ENCODE measurements at places on chromosomes 16 and 17.

DNA sequence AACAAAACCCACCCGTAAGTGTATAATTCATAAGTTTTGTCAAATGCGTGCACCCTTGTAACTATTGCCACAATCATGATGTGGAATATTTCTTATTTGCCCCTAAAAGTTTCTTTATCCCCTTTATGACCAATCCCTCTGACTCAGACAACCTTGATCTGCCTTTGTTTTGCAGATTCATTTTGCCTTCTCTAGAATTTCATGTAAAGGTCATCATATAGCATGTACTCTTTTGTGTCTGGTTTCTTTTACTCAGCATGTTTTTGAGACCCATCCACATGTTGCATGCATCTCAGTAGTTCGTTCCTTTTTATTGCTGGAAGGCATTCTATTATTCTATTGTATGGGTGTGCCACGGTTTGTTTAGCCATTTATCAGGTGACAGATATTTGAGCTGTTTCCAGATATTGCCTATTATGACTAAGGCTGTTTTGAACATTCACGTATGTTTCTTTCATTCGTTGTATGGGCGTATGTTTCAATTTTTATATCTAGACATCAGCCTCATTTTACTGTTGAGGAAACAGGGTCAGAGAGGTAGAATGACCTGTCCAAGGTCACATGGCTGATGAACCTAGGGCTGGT is 192.4 kb downstream of the RAB11FIP4 start:
- no peak for DNase-seq

DNA sequence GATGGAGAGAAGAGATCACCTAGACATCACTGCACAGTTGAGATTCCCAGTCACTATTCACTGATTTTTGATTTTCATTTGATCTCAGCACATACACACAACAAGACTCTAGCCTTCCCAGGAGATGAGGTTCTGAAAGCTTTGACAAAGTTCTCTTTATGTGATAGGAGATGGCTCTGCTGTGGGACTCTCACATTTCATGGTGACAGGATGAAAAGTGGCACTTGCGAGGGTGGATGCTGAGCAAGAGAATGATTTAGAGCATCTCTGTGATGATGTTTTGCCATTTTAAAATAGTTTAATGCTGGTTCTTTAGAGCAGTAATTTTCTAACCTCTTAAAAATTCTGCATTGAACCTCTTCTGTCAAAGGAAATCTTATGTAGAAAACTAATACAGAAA is 113.3 kb upstream of the CA10 start:
- no peak for DNase-seq

- no peak for DNase-seq
Observed at GRCh38 chr16:87534030-87534653, 41.3 kb upstream of the ZCCHC14 start.

GRCh38 chr17:78132767-78133178 is 2.2 kb downstream of the TMC8 start:
- no peak for DNase-seq

GRCh38 chr17:10469459-10469858 is at the start of gene MYH4:
MYH4 (minus strand) TSS chr17:10469559; CDS start chr17:10466745, 2,814 bp downstream.
- no peak for DNase-seq

- DNase-seq, result no peak
Observed at GRCh38 chr16:14399378-14400284, 230.4 kb downstream of the PARN start.

- DNase-seq, result no peak
Observed at GRCh38 chr17:47643116-47643515, 6.6 kb upstream of the KPNB1 start.

GRCh38 chr16:79715061-79715460 is 114.5 kb upstream of the MAF start:
- DNase-seq, result no peak

GRCh38 chr17:74545843-74546230 is at the start of gene CD300C:
CD300C (minus strand) TSS chr17:74546115; CDS start chr17:74545782, 333 bp downstream.
- no peak for DNase-seq

DNA sequence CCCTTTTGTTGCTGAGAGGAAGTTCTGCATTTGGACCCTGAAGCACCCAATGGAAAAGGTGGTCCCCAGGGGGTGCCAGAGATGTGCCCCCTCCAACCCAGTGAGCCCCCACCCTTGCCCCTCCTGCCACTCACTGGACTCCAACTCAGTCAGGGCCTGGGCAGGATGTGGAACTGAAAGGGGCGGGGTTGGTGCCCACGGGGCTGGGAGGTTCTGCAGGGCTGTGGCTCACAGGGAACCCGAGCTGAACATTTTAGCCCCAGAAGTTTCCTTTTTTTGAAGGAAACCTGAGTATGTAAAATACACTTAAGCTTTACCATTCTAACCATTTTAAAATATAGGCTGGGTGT is 15.8 kb upstream of the OGFOD3 start:
- no peak for DNase-seq

GRCh38 chr16:79728923-79729240 is 128.3 kb upstream of the MAF start:
- no peak for DNase-seq

- DNase-seq, result no peak
Observed at GRCh38 chr17:47368262-47368661, 44.5 kb downstream of the EFCAB13 start.

- DNase-seq, result no peak
Observed at GRCh38 chr17:78105551-78105950, 23.0 kb downstream of the TMC6 start.

DNA sequence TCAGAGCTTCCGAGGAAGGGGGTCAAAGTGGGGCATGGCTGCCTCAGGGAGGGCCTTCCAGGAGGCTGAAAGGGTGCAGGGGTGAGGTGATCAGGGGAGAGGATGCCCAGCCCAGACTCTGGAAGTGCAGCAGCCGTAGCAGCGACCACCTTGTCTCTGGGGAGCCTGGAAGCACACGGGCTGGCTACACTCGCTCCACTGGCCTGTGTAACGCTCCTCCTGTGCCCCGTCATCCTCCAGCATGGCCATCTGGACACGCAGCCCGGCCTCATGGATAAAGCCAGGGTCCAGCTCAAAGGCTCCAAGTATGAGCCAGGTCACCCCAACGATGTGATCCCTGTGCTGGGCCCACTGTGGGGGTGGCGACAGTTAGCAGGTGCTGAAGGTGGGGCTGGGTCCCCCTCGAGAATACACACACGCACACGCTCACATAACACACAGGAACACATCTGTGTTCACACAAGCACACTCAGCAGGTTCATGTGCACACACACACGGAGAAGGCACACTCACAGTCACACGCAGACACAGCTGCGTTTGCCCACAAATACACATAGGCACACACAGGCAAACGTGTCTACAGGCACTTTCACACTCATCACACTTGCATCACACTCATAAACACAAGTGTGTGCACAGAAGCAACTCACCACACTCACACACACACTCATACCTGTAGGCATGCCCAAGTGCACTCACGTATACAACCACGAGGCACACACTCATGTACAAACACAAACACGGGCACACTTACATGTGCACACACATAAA is 19.3 kb downstream of the POLR3K start:
- no peak for DNase-seq

GRCh38 chr16:15606518-15607220 is 36.3 kb downstream of the MARF1 start:
- no peak for DNase-seq

- DNase-seq, result no peak
Observed at GRCh38 chr17:38599398-38599856, 6.3 kb downstream of the SRCIN1 start.

GRCh38 chr17:22286337-22287041 is 594.2 kb downstream of the KCNJ18 start:
- no peak for DNase-seq

DNA sequence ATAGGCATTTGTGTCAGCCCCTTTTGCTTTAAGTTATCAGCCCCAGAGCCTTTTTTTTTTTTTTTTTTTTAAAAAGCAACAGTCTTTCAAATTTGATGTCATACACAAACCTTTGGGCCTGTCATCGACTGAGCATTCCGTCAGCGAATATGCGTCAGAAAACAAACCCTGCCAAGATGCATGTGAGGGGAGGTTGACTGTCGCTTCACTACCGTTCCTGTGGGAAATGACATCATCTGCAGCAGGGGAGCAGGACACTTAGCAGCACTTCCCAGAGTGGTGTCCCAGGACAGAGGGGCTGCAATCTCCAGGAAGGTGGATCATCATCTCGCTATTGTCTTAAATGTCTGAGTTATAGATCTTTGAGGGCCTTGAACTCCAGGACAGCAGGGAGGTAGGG is 358.3 kb downstream of the SNX29 start:
- DNase-seq, result no peak

- DNase-seq, result no peak
Observed at GRCh38 chr17:49316889-49317675, 45.0 kb downstream of the ZNF652 start.
